ENCODE measurements at places on chromosomes 4 and X.

DNA sequence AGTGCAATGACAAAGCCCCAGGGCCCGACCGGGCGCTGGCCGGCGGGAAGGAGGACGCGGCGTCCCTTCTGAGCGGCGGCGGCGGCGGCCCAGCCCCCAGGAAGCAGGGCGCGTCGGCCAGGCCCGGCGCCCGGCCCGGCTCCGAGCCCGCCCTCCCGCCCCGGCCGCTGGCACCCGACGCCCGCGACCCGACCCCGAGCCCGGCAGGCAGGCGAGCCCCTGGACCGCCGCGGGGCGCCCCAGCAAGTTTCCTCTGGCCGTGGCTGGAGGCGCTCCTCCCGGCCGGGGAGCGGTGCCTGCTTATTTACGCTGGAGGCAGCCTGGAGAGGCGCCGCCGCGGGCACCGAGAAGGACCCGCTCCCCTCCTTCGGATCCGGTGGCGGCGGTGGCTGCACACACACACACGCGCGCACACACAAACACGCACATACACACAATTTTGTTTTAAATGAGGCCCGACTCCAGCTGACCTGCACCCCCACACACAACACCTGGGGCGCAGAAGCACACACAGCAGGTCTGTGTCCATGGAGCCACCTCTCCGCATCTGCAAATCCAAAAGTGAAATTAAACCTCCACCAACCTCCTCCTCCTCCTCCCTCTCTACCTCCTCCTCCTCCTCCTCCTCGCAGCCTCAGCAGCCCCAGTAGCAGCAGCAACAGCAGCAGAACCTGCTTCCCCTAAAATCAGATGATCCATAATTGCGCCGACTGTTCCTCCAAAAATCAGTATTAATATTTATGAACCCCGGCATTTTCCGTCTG, 669 bp downstream of the IRF2 start:
- DNase-seq = no peak

DNA sequence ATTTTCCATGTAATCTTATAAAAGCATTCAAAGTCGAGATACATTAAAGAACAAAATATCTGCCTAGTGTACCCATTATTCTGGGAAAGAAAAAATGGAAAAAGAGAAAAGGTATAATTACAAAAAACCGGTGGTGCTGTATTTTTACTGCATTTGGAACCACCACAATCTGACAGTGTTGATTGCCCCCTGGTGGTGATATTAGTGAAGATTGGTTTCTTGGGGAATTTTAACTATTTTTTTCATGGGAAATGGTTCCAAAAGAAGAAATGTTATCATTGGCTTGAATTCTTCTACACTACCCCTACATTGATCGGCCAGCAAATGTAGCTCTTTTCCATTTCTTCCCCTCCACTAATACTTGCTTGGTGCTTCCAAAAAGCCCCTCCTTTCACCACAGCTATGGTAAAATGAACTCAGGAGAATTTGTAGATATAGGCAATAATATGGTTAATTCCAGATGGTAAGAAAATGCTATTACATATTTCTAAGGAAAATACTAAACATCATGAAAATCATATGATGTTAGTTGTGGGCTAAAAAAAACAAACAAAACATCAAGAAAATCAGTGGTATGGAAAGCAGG, 50.0 kb downstream of the COX18 start:
- peak; percentile 18 for DNase-seq

GRCh38 chrX:107675823-107676555, 47.7 kb downstream of the PRPS1 start:
- no peak for DNase-seq

DNA sequence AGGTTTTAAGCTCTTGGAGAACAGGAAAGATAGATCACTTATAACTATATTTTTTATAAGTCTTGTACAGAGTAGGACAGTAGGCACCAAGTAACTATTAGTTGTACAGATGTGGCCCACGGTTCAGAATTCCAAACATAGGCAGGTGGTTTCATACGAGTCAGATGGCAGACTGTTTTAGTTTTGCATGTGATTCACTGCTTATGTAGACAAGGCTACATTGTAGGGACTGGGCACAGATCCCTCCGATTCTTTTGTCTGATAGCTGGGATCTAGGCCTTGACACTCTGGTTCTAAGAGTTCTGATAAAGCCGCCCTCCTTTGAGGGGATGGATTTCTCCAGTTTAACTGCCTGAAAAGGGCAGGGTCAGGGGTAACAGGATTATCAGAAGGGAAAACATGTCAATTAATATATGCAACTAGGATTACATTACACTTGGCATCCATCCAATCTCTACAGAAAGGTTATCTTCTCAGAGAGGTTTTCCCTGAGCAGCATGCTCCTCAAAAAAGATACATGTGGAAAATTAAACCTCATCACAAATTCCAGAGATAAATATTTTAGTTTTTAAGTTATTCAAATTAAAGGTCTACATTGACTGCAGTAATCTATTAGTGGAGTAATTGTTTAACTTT, 87.8 kb downstream of the SPRY1 start:
- DNase-seq = no peak

- peak; percentile 62 for DNase-seq
These were observed 2284.8 kb downstream of the ARAP2 start for GRCh38 chr4:33959519-33959918.

GRCh38 chrX:85303544-85303943, 59.8 kb downstream of the ZNF711 start:
- no peak for DNase-seq

DNA sequence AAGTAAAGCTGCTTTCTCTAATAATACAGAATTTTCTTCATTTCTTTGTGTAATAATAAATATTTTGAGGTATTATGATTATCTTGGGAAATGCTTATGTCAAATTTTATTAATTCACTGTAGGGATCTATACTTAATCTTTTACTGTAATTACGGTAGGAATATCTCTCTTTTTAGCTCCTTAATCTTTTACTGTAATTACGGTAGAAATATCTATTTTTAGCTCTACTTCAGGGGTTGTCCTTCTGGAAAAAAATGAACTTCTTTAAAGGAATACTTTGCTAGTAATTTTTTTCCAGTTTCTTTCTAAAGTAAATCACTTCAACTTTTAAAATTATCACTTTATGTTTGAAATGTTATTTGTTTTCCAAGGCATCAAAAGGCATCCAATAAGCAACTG, 2229.4 kb upstream of the AGA start:
- DNase-seq = no peak

DNA sequence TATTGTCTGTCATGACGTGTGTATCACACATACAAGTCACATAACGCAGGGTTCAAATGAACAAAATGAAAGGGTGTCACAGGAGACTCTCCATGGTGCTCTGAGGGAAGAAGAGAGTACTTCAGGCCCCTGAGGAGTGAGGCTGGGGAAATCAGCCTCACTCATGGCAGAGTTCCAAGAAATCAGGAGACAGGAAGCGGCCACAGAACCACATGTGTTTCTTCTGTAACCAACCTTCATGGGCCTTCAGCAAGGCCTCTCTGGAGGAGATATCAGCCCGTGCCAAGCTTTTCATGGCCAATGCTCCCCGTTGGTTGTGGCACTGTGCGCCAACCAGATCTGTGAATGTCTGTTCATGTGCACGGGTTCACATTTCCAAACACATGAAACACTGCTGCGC, 76.0 kb downstream of the NAT8L start:
- DNase-seq = peak; percentile 43

- no peak for DNase-seq
These were observed 40.4 kb downstream of the CPLX1 start for GRCh38 chr4:785332-786073.

- no peak for DNase-seq
These were observed 501.9 kb upstream of the ZFP42 start for GRCh38 chr4:187493661-187494060.

- DNase-seq = no peak
These were observed 27.4 kb upstream of the SPON2 start for GRCh38 chr4:1199556-1200331.

GRCh38 chr4:16237715-16238114, 11.4 kb upstream of the TAPT1 start:
- no peak for DNase-seq

DNA sequence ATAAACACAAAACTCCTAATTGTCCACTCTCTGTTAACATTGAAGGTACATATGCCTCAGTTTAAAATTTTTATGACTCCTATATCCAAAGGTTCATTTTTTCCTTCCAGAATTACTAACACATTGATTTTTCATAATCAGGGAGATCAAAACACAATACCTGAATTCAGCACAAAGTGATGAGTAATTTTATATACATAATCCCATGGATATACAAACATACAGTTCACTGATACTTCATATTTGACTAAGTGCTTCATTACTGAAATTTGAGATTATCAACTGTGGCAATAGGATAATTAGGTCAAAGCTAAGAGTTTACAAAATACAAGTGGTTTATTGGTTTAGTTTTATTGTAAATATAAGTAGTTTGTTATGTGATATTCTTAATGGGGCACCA, 176.2 kb upstream of the PRPS2 start:
- no peak for DNase-seq

DNA sequence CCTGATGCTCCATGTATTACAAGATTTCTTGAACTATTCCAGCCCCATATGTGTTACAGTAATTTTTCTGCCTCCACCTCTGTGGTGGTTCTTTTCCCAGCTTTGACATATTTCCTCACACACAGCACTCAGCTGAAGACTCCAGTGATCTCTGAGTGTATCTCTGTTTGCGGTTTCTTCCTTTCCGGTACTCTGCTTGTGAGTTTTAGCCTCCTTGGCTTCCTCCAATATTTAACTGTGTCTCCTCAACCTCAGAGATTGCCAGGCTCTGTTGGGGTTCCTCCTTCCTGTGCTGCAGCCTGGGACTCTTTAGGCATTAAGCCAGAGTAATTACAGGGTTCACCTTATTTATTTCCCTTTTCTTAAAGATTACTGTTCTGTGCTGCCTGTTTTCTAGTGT, 73.2 kb downstream of the NFKB1 start:
- DNase-seq = peak; percentile 21

GRCh38 chr4:126269106-126269505, 954.4 kb downstream of the FAT4 start:
- DNase-seq = no peak

GRCh38 chr4:90845777-90846176, 718.6 kb downstream of the CCSER1 start:
- DNase-seq = no peak

DNA sequence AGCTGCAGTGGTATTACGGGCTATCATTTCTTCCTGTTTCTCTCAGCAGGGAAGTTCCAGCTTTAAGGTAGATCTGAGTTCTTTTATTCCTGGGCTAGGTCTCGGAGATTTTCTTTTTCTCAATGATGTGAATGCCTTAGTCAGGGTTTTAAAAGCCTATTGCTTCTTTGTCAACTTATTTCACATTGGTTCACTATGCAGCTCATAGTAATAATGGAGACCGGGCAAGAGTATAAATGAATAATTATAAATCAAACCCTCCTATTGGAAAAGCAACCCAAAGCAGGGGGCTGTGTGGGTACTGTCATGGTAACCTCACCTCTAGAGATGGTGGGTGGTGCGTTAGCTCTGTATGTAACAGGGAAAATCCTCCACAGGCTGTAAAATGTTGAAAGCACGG, 563.6 kb downstream of the RPA4 start:
- no peak for DNase-seq

- DNase-seq = no peak
These were observed 102.8 kb upstream of the OR13H1 start for GRCh38 chrX:131441033-131441432.

DNA sequence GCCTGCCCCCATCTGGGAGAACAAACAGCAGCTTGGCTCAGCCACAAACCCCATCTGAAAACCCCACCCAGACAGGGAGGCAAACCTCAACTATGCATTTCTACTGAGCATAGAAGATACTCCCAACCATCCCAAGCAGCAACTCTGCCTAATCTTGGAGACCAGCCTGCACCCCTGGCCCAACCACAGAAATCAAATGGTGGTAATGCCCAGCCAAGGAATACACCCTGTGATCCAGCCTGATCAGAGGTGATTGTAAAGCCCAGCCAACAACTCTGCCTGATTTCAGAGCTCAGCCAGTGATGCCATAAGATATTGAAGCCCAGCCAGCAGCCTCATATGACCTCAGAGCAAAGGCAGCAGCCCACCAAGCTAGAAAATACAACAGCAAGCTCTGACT, 19.8 kb downstream of the TMLHE start:
- no peak for DNase-seq

GRCh38 chrX:154840856-154841255, 6.4 kb upstream of the SMIM9 start:
- peak; percentile 37 for DNase-seq
